ENCODE measurements at places on chromosomes 3 and 15.
A peak's percentile ranks its signal among the peaks of the same experiment; 100 is the strongest.

- DNase-seq, result no peak
Measured at GRCh38 chr3:52065264-52065756, 8.9 kb upstream of the DUSP7 start.

DNA sequence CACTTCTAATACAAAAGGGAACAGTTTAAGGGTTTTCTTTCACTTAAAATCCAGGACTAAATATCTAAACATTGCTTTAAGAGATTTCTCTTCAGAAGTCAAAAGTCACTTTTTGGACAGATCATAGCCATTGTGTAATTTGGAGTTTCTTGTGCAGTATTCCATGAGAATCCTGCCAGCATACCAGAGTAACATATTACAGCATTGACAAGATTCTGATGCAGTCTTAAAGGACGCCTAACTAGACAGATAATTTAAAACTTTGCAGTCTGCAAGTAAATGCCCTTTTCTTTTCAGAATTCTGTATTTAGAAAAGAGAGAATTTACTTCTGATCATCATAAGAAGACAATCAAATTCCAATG lies 17.5 kb upstream of the IGSF10 start:
- DNase-seq, result no peak

DNA sequence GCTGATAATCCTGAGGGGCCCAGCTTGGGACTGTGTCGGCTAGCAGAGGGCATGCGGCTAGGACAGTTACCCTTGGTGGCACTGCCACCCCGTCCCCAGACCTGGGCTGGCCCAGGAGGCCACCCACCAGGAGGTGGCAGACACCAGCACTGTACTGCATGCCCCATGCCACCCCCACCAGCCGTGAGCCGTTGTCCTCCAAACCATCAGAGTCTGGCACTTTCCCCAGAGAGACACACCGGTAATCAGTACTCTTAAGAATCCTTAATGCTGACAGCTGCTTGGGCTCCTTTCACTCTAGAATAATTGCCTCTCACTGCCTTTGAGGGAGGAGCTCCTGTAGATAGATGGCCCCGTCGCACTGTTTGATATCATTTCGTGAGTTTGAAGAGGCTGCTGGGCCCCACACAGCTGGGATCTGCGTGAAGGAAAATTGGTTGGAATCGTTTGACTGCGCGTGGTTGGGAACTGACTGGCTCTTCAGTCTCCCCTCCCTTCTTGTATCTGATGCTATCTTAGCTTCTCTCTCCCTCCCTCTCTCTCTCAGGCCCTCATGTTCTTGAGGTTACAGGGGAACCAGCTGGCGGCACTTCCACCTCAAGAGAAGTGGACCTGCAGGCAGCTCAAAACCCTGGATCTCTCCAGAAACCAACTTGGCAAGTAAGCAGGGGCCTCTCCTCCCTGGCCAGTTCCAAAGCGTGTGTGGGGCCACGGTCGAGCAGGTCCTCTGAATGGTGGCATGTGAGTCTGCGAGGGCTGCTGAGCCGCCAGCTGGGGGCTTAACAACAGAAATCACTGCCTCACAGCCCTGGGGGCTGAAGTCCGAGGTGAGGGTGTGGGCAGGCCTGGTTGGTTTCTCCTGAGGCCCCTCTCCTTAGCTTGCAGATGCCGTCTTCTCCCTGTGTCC lies 94.9 kb downstream of the LRRK1 start:
- peak; percentile 19 for DNase-seq

DNA sequence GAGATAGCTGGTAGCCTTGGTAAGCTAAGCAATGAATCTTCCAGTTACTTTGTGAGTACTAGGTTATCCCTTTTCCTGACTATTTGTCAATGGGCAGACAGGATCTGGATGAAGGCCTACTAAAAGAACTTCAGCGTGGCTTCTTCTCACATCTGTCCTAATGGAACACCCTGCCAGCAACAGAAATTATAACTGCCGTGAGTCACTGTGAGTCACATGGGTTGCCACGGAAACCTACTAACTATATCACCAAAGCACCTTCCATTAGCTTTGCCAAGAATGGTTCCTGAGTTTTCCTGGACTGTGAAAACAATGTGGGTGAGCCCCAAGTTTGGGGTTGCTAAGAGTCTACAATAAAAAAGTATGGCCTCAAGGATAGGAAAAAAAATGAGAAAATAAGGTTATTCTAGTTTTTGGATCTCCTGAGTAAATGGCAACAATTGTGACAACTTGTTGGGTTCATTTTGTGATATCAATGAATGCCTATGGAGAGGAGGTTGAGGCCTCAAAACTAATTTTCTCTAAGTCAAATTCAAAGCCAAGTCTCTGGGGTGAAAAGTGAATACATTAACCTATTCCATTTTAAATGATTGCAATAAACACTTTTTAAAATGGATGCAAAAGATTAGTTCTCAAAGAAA lies 195.1 kb upstream of the ICE2 start:
- peak; percentile 91 for DNase-seq

DNA sequence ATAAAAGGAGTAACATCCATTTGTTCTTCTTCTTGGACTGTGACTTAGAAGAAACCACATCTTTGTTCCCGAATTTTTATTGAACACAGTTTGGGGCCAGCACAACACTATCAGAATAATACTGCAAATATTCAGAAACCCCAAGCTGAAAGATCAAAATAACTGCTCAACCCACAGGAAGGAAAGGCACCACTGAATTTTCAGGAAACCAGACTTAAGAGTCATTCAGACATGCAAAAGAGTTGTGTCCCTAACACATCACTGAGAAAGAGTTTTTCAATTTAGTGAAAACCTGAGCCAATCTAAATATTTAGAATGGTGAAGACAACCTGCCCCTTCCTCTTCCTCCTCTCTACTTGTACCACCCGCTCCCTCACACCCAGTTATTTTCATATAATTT lies 295.0 kb upstream of the RORA start:
- DNase-seq, result no peak

Data from adrenal gland (tissue), 19 donors.